ENCODE measurements at places on chromosomes 7 and 10.

- peak; percentile 61 for DNase-seq
These were observed 14.6 kb downstream of the PALS2 start for GRCh38 chr7:24587853-24588252.

GRCh38 chr7:2880874-2881533, 36.9 kb upstream of the GNA12 start:
- DNase-seq = no peak

- DNase-seq = no peak
These were observed 166.3 kb downstream of the ZNF438 start for GRCh38 chr10:30865141-30865926.

DNA sequence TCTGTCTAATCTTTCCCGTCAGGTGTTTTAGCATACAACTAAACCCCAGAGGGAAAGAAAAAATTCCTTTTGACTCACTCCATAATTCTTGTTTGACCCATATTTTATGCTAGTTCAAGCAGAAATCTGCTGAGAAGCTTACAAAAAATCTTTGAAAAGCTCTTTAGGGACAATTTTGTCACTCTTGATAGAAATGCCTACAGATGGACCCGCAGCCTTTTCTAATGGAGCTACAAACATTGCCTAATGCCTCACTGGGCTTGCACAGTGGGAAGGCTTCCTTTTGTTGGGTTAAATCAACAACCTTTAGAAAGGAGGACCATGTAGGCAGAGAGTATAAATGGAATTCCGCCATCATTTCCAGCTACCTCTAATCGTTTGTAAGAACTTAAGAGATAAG, 344.5 kb downstream of the PCLO start:
- no peak for DNase-seq

GRCh38 chr10:62178568-62178967, 90.1 kb downstream of the RTKN2 start:
- no peak for DNase-seq

- DNase-seq = no peak
These were observed 68.7 kb upstream of the KLF6 start for GRCh38 chr10:3853547-3854303.

DNA sequence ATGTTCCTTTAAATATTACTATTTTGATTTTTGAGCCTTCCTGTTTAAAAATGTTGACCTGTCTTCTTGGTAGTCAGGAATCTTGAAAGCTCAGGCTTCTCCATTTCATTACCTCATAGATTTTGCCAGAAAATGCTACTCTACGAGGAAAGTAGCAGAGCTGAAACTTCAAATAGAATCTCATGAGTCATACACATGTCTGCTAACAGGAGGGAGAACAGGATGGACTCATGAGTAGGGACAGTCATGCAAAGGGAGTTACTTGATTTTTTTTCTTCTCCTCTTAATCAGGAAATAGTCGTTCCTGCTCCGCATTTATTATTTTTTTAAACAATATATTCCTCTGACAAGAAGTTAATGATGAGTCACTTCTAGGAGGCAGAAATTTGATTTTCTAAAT, 37.0 kb upstream of the MINDY3 start:
- no peak for DNase-seq

GRCh38 chr7:93242106-93242505, 9.9 kb downstream of the VPS50 start:
- peak; percentile 81 for DNase-seq

DNA sequence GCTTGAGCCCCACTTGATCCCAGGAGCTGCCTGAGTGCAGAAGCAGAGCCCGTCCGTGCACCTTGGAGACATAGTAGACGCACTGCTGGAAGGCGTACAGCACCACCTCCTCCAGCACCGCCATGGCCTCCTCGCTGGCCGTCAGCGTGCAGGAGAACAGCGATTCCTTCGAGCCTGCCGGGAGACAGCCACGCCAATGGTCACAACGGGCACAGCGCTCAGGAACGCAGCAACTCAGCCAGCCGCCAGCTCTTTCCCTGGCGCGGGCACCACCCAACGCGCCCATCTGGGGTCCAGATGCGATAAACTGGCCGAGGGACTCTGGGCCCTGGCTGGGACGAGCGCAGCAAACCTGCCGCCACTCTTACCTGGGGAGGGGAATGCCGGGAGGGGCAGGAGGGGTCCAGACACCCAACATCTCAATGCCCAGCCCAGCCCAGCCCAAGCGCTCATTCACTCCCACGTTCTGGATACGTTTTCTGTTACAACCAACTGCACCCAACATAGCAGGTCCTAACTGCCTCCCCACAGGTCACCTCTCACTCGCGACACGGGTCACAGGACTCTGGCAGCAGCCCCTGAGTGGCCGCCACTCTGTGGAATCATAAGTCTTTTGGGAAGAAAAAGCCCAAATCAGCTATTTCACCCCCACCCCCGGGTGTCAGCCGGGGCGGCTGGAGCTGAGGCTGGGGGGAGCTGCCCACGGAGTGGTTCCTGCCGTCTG, 41.9 kb downstream of the AP5Z1 start:
- no peak for DNase-seq

DNA sequence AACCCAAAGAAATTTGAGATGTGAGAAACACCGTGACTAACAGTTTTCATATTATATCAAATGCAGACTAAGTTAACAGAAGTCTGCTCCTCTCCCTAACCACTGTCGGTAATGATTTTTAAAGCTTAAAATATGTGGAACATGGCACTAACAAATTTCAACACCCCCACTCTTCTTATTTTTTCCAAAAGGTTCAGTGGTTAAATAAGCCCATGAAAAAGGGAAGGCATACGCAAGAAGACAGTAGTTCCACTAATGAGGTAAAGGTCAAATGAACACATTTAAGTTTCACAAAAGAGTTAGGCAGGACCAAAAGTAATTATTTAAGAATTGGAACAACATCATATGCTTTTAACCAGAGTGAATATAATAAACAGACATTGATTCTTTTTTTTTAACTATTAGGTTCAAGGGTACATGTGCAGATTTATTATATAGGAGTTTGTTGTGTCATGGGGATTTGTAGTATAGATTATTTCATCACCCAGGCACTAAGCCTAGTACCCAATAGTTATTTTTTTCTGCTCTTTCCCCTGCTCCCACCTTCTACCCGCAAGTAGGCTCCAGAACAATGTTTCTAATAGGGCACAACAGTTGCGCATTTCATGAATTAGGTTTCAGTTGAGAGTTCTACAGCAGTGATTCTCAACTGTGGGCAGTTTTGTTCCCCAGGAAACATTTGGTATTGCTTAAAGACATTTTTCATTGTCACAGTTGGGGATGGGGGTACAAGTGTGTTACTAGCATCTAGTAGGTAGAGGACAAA, 79.9 kb downstream of the HBP1 start:
- no peak for DNase-seq

- DNase-seq = no peak
These were observed 303.6 kb upstream of the PITRM1 start for GRCh38 chr10:3476186-3476585.

DNA sequence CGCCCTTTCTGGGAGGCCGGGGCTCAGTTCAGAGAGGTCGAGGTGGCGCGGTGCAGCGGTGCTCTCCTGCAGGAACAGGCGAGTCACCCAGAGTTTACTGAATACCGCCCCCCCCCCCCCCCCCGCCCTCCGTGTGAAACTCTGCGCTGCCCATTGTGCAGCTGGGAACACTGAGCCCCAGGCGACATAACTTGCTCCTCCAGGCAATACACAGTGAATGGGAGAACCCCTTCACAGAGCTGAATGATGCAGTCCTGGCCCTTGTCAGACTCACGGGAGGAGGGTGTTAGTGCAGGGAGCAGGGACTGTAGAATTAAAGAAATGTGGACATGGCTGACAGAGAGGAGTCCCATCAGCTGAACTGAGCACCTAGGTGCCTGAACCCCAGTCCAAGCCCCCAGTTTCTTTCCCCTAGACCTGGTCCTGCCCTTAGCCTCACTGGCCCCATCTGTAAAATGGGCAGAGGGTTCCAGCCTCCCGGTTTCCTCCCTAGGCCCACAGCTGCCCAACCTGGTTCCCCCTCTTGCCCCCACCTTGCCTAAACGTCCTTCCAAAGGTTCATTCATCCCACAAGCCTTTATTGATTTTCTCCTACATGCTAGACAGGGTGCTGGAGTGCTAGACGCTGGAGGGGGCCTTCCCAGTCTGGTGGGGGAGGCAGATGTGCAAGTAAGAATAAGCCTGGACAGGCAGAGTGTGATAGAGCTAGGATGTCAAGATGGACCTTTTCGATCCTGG, 869 bp upstream of the LOXL4 start:
- DNase-seq = no peak

- no peak for DNase-seq
These were observed 92.4 kb downstream of the ARID5B start for GRCh38 chr10:61993711-61994401.

DNA sequence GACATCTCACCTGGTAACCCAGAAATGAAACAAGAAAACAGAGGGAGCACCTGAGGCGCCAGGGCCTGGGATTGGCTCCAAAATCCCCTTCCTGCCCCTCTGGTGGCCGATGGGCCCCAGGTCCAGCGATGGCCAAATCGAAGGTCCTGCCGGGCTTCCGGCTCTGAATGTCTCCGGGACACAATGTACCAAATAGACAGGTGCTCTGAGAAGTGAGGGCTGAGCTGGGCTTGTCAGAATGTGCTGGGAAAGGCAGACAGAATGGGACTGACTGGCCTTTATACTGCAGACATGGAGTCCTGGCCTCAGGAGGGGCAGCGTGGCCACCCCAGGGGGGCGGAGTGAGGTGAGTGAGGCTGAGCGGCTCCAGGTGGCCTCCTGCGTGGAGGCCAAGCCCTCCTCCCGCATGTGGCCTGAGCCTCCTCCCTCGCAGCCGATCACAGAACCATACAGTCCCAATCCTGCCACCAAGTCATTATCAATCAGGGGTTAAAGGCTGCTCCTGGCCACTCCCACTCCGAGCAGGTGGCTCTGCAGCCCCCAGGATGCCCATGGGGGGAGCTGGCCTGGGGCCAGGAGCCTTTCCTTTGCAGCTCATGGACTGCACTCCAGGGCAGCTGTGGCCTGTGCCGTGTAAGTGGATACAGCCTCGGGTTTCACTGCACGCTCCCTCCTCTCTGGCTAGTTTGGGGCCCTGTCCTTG, 185.5 kb downstream of the ADARB2 start:
- DNase-seq = no peak

DNA sequence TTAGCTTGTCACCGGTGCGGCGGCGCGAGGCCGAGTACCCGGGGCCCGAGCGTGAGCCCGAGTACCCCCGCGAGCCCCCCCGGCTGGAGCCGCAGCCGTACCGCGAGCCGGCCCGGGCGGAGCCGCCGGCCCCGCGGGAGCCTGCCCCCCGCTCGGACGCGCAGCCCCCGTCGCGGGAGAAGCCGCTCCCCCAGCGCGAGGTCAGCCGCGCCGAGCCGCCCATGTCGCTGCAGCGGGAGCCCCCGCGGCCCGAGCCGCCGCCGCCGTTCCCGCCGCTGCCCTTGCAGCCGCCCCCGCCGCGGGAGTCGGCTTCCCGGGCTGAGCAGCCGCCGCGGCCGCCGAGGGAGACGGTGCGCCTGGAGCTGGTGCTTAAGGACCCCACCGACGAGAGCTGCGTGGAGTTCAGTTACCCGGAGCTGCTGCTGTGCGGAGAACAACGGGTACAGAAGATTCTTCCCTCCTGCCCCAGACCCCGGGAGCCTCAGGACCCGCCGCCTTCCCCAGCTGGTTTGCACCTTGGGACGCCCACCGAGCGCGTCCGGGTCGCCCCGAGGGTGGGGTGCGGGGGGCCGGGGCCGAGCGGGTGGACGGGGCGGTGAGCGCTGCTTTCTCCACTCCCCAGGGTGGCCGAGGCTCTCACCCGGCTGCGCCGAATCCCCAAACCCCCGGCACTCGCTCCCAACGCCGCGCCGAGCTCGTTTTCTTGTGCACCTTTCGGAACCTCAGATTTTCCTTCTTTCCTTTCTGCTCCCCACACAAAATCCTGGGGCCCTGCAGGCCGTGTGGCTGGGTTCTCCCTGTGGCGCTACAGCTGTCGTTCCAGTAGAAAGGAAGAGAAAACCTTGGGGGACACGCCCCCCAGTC, 708 bp downstream of the UBN2 start:
- peak; percentile 29 for DNase-seq

DNA sequence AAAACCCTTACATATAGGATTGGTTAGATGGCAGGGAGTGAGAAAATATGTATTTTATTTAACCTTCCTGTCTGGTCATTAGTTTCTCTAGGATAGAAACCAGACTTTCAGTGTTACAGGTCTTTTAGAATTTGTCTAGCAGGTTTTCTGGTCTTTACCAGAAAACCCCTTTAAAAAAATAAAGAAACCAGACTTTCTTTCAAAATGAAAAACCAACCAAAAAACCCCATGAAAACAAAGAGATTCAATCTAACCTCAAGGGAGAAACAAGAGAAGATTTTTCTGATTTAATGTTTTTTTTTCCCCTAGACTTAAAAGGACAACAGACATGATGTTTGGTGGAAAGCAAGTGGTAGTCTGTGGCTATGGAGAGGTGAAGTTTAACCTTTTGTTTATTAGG, 28.7 kb upstream of the STRIP2 start:
- DNase-seq = no peak

GRCh38 chr7:134690614-134691504, 44.2 kb downstream of the BPGM start:
- DNase-seq = no peak

GRCh38 chr10:120221873-120222485, 235.0 kb upstream of the PLPP4 start:
- peak; percentile 74 for DNase-seq

DNA sequence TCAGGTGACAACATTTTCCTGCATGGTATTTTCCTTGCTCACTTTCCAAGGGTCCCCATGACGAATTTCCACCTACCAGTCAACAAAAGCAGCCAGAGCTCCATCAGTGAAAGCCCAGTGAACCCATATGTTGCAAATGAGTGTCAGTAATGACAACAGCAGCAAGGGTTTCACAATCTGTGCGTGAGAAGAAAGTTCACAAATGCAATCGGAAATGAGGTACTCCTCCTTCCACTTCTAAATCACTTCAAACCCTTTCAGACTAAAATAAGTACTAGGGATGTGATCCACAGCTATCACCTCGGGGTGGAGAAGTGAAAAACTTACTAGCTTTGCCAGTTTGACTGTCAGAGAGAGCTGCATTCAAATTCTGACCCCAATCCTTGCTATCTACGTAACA, 55.6 kb upstream of the BET1 start:
- peak; percentile 57 for DNase-seq

GRCh38 chr7:20831956-20832355, 45.3 kb upstream of the SP8 start:
- DNase-seq = no peak

DNA sequence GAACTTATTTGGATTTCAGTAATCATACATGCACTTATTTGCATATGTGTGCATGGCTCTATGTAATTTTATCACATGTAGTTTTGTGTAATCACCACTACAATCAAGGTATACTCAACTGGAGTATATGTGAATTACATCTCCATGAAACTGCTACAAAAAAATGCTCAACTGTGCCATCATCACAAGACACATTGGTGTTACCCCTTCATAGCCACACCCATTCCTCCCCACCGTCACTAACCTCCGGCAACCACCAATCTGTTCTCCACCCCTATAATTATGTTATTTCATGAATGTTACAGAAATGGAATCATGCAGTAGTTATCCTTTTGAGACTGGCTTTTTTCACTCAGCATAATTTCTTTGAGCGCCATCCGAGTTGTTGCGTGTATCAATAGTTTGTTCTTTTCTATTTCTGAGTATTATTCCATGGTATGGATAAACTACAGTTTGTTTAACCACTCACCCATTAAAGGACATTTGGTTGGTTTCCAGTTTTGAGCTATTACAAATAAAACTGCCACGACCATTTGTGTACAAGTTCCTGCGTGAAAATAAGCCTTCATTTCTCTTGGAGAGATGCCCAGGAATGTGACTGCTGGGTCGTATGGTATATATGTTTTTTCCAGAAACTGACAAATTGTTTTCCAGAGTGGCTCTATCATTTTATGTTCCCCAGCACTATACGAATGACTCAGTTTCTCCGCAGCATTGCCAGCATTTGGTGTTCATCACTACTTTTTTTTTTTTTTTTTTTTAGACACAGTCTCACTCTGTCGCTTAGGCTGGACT, 11.3 kb upstream of the SMO start:
- DNase-seq = no peak
